ENCODE measurements at places on chromosomes 3 and 15.

- no peak for DNase-seq
Measured at GRCh38 chr3:33130144-33130543, 16.3 kb downstream of the CRTAP start.

GRCh38 chr3:12430086-12430485 lies 54.2 kb upstream of the TSEN2 start:
- DNase-seq = no peak

DNA sequence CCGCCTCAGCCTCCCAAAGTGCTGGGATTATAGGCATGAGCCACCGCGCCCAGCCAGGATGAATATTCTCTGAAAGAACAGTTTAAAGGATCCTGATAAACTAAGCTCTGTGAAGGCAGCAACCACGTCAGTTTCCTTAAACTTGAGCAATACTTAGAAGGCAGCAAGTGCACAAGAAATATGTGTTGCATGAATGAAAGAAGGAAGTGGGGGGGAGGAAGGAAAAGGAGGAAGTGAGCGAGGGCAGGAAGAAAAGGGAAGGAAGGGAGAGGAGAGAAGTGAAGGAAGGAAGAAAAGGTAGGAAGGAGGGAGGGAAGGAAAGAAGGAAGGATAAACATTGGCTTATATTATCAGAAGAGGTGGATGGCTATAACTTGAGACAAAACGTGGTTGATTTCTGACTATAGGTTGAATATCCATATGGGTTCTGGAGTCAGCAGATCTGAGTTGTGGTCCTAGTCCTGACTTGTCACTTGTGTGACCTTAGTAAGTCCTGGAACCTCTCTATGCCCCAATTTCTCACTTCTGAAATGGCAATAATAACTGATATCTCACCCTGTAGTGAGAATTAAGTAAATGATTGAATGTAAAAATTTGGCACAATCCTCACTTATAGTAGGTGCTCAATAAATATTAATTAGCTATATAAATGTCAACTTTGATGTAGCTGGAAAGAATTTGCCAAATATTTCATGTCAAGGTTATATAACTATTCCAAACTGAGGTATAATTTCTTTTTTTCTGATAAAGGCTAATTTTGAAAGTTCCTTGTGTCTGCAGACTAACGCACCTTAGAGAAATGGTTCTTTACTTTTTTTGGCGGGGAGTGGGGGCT lies 12.0 kb upstream of the SEMA4B start:
- no peak for DNase-seq

DNA sequence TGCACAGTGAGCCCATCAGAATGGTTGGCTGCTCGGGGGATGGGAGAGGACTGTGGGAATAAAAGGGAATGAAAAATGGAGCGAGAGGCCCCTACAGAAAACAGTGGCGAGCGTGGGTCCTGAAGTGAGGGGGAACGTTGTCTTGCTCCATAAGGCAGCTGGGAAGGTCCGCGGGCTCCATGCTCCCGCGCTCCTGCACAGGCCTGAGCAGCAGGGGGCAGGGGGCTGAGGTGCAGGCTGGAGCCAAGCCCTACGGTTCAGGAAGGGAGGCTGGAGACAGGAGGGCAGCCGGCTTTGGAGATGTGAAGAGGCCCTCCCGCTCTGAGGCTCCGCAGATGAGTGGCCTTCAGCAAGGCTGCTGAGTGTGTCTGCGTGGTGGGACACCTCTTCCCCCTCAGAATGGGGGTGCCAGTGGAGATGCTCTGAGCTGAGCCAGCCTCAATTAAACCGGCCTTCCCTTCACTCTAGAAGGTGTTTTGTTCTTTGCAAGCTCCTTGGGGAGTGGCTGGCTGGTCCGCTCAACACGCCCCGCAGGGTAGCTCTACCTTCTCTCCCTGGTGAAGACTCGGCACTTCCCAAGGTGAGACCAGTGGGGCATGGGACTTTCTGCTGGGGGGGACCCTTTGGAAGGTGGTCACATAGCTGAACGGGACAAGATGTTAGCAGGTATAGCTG lies 208.0 kb downstream of the XXYLT1 start:
- no peak for DNase-seq

- no peak for DNase-seq
Measured at GRCh38 chr3:134846084-134846483, 51.0 kb downstream of the EPHB1 start.

DNA sequence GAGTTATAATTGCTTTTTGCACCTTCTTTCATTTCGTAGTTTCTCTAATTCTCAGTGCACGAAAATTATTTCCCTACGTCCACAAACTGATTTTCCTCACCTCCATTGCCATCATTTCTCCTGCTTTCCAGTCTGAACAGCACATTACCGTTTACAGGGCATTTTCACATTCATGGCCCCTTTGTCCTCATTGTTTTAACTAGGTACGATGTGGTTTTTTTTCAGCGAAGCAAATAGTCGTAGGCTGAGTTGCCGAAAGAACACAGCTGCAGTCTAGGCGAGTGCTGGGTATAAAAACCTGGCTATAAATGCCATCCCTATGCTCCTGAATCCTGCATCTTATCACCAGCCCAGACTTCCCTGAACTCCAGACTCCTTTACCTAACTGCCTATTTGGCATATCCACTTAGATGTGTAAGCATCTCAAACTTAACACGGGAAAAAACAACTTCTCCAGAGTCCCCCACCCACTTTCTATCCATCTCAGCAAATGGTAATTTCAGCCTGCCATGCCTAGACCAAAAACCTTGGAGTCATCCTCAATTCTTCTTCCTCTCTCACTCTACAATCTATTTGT lies 691 bp upstream of the FSIP1 start:
- no peak for DNase-seq

DNA sequence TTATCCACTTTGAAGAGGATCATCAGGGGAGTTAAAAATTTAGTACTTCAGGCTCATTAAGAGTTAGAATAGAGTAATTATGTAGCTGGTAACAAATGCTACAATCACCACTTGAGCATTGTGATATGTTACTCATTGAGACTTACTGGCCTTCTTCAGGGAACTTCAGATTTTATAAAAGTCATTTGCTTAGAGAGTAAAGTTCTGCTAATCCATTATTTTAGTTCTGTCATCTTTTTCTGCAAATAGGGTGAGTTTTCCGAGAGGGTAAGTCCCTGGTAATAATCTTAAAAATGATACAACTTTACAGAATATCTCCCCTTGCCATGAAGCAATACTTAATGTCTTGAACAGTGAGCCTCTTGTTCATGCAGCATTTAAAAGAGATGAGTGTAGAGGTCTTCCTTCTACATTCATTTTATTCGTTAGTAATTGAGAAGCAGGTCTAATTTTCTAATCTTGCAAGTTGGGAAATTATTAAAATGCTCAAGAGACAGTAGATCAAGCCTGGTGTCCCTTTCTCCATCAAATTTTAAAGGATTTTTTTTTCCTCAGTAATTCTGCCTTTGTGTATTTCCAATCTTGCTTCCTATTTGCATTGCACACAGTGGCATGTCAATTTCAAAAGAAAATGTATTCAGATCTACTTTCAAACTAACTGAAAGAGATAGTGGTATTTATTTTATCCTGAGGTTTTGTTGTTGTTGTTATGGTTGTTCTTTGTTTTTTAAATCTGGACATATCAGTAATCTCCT lies 52.6 kb downstream of the MBNL1 start:
- DNase-seq = no peak

GRCh38 chr3:11784971-11785377 lies 61.7 kb downstream of the TAMM41 start:
- DNase-seq = no peak

- no peak for DNase-seq
Measured at GRCh38 chr3:47652142-47652541, 73.5 kb upstream of the CSPG5 start.

DNA sequence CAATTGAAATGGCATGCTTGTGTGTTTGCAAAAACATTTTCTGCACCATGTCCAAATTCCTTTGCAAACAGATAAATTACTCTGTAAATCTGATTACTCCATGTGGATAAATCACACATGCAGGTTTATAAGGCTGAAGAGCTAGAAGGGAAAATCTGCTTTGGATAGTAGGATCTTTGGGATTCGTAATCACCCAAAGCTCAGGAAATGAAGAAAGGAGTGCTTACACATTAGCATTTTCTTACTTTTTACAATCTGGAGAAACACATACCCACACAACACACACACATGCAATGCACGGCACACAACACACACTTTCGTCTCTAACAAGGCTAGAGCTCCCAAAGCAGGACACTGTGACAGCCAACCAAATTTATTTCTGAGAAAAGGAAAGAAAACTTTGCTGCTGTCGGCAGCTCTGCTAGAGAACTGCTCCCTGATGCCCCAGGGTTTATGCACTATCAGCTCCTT lies 2.1 kb downstream of the LSAMP start:
- no peak for DNase-seq

DNA sequence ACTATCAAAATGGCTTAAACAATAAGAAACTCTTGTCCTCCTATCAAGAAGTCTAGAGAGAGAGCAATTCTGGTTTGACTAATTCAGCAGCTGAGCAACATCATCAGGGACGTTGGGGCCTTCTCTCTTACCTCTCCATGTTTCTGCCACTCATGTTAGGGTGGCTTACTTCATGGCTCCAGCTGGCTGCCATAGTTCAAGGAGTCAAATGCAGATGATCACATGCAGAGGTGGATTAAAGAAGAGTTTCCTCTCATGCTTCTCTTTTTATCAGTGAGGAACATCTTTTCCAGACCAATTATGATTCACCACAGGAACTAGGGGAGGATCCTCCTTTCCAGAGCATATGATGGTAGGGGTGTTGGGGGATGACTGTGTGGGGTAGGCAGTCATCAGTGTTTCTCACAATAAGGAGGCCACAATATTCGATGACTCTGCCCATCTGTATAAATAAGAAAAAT lies 45.5 kb downstream of the NEK11 start:
- DNase-seq = no peak

DNA sequence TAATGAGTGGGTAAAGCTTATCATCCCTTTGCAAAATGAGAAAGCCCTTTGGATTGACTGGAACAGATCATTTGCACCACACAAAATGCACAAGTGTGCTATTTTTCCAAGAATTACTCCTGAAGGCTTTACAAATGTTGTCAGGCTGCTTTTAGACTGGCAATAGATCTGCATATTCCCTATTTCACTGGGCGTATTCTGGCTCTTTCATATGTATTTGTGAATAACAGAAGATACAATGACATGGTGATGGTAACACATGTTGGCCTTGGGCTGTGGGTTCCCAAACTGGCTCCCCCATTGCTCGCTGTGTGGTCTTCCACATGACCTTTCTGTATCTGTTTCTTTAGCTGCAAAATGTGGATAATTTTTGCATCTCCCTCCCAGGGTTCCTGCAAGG lies 303.4 kb upstream of the CHRM5 start:
- no peak for DNase-seq

DNA sequence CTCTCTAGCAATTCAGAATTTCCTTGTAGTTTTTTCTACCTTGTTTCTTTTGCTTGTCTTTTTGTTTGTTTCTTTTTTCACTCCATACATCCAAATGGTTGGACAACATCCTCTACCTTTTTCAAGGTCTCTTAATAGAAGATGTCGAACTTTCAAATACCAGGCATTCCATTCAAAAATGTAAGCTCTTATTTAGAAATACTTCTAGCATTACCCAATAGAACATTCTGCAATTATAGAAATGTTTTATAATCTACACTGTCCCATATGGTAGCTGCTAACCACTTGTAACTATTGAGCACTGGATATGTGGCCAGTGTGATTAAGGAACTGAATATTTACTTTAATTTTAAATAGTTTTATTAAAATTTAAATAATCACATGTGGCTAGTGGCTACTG lies 196.2 kb upstream of the MRPL3 start:
- no peak for DNase-seq

DNA sequence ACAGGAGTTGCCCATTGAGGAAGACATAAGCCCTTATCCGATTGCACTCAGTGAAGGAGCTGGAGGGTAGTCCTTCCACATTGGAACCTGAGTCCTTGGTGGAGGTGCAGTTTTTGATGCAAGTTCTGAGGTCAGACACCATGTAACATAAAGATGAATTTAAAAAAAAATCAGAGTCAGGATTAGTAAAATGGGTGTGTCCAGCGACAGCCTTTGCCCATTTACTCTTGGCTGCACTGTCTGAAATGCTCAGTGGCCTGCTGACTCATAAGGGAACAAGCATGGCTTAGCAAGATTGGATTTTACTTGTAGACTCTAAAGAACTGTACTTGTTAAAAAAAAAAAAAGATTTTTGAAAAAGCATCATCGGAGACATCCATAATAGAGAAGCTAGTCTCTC lies 241.1 kb upstream of the TOPAZ1 start:
- DNase-seq = no peak

GRCh38 chr3:33115024-33115768 lies 1.4 kb downstream of the CRTAP start:
- DNase-seq = no peak

DNA sequence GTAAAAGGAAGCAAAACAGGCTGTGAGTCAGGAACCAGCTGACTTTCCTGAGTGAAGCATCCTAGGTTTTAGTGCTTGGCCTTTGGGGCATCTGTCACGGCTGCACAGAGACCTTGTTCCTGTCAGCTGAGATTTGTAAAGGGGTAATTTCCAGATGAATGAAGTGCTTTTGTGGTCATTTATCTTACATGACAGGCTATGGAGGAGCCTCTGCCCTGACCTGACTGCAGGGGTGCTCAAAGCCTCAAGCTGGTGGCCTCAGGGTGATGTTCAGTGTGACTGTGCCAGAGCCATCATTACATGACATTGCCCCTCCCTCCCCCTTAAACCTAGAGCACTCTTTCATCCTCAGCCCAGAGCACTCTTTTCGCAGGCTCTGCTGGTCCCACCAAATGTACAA lies 132.5 kb downstream of the ARNT2 start:
- DNase-seq = no peak

GRCh38 chr3:188819939-188820338 lies 351.8 kb upstream of the TPRG1 start:
- no peak for DNase-seq

DNA sequence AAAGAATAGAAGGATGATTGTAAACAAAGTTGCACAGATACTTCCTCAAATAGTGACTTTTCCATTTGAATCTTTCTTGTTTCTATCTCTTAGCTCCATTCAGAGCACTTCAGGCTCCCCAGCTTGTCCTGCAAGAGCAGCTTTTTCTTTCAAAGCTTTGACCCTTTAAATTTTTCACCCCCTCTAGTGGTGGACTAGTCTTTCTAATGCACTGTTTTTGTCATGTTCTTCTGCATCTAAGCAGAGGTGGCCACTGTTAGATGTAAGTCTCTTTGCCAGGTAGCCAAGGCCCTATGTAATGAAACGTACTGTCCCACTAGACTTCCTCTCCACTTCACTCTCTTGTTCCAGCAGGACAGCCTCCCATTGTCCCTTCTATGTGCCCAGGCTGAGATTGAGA lies 74.0 kb upstream of the MANF start:
- no peak for DNase-seq

DNA sequence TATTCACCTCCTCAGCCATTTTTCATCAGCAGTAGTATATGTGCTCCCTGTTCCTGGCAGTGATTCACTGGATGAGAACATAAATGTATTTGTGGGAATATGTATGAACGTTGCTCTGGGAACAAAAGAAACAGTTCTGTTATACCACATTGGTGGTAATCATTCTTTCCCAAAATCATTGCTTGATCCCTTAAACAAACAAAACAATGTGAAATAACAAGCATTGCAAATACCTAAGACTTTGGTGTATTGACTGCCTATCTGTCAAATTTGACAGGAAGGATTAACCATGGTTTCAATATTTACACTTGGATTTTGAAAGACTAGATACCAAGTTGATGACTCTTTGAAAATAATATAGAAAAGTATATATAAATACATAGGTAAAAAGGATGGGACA lies 284.1 kb downstream of the FHIT start:
- no peak for DNase-seq

- no peak for DNase-seq
Measured at GRCh38 chr3:51024765-51025632, 350.3 kb downstream of the DOCK3 start.

All from mesenteric fat pad (tissue), 1 donor.